ENCODE measurements at places on chromosomes 12 and 14.

DNA sequence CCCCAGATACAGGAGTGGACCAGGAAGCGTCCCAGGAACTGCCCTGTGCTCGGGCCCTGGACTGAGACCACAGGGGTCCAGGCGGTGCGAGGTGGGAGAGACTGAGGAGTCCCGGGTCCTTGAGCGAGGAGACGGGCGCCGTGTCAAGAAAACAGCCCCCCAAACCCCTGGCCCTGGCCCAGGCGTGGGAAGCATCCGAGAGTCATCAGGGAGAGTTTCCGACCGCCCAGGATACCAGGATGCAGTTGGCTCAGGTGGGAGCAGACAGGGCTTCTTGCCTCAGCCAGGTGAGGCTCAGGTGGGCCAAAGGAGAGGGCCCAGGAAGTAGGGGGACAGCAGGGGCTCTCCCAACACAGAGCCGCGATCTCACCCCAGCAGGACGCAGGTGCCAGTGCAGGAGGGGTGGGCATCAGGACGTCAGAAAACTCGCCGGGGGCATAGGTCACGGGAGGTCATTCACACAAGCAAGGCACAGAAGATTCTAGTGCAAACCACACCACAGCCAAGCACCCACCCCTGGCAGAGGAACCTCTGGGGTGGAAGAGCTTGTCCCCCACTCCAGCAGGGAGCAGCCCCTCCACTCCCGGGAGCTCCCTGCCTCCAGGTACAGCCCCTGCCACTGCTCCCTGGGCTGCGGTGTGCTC lies 102.5 kb upstream of the EIF5 start:
- no peak for DNase-seq

GRCh38 chr14:102590667-102591099 lies 1.8 kb upstream of the RCOR1 start:
- no peak for DNase-seq

- DNase-seq: no peak
Observed at GRCh38 chr14:37508503-37508902, 86.5 kb downstream of the FOXA1 start.

GRCh38 chr12:50043308-50043707 lies 14.1 kb upstream of the ASIC1 start:
- no peak for DNase-seq

DNA sequence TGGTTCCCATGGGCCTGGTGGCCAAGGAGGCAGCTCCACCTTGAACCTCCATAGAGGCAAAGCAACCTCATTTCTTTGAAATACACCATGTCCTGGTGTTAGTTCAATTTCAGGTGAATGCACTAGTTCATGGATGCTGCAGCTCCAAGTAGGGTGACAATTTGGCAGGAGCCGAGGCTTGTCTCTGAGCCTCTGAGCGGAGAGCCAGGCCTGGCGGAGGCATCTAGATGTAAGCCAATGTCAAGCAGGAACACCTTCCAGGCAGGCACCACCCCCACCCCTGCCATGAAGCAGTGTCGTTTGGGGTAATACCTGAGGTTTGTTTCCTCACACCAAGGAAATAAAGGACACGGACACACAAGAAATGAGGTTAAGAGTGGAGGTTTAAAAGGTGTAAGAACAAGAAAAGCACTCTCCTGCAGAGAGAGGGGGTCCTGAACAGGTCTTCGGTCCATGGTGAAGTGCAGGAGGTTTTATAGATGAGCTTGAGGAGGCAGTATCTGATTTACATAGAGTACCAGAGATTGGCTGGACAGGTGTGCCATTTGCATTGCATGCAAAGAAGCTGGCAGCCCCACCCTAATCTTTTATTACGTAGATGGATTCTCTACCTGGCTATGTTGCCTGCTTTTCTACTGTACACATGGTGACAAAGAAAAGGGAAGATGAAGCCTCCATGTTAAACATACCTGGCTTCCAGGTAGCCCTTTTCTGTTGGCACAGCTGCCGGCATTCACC lies 60.3 kb downstream of the RIN3 start:
- no peak for DNase-seq

- DNase-seq: no peak
Observed at GRCh38 chr14:71438684-71439083, 493.5 kb upstream of the RGS6 start.

- no peak for DNase-seq
Observed at GRCh38 chr14:33404964-33405574, 466.4 kb downstream of the NPAS3 start.

DNA sequence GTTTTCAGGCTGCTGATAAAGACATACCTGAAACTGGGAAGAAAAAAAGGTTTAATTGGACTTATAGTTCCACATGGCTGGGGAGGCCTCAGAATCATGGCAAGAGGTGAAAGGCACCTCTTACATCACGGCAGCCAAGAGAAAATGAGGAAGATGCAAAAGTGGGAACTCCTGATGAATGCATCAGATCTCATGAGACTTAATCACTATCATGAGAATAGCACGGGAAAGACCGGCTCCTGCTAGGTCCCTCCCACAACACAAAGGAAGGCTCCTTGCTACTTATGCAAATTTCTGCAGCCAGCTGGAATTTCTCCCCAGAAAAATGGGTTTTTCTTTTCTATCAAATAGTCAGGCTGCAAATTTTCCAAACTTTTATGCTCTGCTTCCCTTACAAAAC lies 174.1 kb upstream of the RMST start:
- no peak for DNase-seq

GRCh38 chr12:88993651-88994050 lies 358.6 kb downstream of the DUSP6 start:
- no peak for DNase-seq
